ENCODE measurements at places on chromosomes 7 and 10.

DNA sequence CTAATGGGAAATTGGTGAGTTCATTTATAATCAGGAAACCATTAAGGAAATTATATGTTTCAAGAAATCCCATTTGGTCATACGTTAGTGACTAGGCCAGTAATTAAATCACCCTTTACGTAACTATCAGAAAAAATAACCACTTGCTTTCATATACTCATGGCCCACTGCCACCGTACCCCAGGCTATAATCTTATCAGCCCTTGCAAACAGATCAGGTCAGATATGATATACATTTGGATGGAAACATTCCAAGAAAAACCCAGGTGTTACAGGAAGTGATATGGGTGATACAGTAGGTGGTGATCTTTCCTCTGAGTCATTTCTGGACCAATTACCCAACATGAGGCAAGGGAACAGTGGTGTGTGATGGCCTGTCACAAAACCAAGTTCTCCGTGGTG, 481.0 kb upstream of the SEMA3A start:
- no peak for DNase-seq

DNA sequence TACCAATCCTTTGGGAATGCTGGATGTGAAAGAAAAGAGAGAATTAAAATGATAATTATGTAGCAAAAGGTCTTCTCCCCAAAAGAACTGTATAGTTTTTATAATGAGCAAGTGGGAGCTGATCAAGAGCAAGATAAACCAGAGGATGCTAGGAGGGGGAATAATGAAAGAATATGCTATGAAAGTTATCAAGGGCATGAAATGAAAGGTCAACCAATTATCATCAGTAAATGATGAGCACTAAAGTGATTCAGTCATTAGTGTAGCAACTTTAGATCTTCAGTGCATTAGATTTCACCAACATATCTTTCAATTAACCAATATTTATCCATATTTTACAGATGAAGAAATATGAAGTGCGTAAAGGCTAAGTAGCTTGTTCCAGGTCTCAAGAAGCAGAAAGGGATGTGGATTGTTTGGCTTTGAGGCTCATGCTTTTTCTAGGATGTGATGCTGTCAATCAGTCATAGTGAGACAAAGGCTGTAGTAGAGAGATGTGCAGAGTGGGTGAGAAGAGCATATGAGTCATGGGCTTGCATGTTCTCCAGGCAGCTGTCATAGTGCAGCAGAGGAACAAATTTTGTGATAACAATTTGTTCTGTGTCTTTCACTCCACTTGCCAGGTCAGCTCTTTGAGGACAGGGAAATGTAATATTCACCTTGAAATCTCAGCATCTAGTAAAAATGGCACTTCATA, 5.7 kb upstream of the OR2F2 start:
- no peak for DNase-seq

GRCh38 chr7:148983200-148984146, 44.8 kb downstream of the PDIA4 start:
- DNase-seq: peak; percentile 64

DNA sequence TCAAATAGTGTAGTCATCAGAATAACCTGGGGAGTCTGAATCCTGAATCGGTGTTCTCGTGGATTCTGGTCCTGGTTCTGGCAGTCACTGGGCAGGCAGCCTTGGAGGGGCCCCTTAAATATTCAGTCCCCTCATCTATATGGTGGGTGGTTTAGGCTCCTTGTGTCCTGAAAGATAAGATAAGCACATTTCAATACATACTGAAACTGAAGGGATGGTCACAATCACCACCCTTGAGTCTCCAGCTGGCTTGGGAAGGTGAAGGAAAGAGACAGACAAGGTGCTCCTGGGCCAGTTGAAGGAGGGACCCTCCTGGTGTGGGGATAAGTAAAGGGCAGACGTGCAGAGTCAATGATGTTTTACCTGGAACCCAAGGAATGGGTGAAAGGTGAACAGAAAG, 146.7 kb downstream of the CXCL12 start:
- no peak for DNase-seq

GRCh38 chr10:101047961-101048892, 13.6 kb upstream of the KAZALD1 start:
- no peak for DNase-seq

GRCh38 chr7:115582956-115583355, 447.6 kb downstream of the TFEC start:
- DNase-seq: no peak

DNA sequence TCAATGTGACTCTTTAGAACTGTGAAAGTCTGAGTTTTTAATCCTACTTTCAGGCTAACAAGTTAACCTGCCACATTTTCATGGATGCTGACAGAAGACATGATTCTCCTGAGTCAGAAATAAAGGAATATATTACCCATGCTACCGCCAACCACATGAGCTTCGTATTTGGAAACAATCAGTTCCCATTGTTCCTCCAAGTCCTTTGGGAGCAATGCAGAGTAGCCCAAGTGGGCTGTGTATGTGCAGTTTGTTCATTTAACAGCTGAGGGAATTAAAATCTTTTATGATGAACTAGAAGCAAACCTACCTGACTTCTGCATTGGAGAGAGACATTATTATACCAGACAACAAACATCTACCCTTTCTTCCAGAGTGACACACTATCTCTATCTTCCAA, 169.3 kb upstream of the BET1 start:
- DNase-seq: no peak
